Naive thymus-derived CD8-positive, alpha-beta T cell (primary cell): ENCODE measurements at places on chromosomes 12 and 14.

- DNase-seq, result no peak
Observed at GRCh38 chr14:64942531-64943111, at the start of gene GPX2. Gene GPX2, minus strand, starts transcription at chr14:64942745. Its CDS starts 19 bp downstream, at chr14:64942726.

DNA sequence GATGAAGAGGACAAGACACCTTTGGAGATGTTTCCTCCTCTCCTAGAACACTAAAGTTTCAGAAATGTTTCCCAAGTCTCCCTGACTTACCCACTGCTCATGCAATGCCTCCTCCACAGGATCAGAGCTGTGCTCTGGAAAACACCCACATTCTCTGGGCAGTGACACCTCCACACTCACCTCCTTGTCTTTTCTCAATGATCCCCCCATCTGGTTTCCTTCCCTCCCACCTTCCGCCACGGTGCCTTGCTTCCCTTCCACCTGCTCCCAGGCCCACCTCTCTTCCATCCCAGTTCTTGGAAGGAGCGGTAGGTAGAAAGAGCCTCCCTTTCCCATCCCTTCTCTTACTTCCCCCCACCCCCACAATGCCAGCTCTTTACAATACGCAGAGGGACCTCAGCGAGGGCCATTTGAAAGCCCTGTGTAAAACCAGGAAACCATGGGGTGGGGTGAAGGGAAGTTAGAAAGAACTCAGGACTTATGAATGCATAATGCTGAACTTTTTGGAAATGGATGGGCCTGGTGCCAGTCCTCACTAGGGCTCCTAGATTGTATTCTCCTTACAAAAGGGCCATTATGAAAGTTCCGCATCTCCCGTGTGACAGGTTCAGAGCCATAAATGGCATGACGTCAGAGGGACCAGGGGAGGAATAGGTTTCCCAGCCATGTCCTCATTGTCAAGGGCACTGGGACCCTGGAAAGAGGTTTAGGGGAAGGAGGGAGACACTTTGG lies 12.8 kb downstream of the FBLN5 start:
- DNase-seq, result no peak

DNA sequence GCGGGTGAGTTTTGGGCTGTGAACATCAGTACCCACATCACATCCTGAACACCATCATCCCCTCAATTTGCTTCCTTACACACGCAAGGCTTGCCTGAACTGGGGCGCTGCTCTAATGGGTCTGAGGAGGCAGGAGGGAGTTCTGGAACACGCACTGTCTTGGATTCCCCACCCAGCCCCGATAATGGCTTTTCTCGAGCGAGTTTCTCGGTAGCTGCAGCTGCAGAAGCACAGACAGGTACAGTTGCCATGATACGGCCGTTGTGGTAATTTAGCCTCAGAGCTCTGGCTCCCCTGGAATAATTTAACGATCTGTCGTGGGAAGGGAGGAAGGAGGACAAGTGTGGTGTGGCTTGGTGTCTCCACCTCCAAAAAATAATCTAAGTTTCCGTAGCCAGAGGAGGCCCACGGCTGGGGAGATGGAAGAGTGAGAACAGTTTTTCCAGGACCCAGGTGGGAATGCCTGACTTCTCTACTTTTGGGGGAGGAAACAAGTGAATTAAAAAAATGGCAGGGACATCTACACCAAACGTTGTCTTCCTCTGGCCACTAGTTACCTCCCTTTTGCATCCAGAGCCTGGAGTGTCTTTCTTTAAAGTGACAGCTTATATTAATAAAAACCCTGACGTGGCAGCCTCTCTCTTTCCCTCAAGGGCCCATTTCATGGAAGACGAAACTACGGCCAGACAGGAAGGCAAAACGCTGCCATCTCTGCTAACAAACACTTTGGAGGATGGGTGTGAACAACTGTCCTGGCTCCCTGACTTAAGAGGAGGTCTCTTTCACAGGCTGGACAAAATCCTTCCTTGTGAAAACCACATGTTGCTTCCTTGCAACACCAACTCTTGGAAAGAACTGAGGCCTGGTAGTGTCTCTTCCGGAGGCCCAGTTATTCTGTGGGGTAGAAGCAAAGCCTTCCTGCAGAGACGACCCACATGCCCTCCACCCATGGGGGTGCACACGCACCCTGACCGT lies 84.8 kb downstream of the RBM19 start:
- no peak for DNase-seq

GRCh38 chr14:25622763-25623162 lies 572.8 kb upstream of the STXBP6 start:
- DNase-seq, result no peak

DNA sequence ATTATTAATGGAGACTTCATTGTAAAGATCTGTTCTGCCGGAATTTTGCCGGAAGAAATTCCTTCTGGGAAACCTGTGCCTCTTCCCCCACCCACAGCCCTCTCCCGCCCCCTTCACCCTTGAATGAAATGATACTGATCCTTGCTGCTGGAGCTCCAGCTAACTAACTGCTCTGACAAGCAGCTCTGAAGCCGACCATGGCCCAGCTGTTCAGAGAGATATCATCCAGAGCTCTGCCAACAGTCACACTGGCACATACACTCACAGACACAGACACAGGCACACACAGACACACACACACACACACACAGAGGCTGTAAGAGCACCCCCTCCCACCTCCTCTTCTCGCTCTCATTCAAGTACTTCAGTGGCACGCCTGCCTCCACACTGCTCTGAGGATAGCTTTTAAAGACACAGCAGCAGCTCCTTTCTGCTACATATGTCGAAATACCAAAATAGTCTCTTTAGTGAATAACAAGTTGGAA lies 88.6 kb downstream of the R3HDM2 start:
- DNase-seq, result no peak

DNA sequence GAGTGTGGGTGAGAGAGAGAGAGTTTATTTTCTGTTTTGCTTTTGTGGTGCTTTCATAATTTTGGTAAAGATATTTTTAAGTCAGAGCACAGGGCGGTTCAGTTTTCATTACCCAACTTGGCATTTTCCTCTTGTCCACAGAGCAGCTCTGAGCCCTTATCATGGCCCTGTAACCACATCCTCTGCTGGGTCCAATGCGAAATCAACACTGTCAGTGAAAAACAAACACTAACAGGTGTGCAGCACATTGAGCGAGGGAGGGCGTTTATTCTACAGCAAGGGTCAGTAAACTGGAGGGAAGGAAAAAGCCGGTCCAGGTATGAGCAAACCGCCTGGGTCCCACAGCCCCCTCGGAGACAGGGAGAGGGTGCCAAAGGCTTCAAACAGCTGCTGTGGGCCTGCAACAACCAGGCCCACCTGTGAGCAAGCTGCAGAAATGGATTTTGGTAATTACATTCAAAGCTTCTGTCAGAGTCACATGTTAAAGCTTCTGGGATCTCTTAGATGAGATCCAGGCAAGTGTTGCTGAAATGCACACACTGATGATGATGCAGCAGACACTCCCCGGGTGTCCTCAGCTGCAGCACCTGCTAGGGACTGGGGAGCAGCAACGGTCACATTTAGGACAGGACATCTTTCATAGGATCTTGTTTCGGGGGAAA lies 132.7 kb upstream of the DYRK2 start:
- peak; percentile 16 for DNase-seq

DNA sequence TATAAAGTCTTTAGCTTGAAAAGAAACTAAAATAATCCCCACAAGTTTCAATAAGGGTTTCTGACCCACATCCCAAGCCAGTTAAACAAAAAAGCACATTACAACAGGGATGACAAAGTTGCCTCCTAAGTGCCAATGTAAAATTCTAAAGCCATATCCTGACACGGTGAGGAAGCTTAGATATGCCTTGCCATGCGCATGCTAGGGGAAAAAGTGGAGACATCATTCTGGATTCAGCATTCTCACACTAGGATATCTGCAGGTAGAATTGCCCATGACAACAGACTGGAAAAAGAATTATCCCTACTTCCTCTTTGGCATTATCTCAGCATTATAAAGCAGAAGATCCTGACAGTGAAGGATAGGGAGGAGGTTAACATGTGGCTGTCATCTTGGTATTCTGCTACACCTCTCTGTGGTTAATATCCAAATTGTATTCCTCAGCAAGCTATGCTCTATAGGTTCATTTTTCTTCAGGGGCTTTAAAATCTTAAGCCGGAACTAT lies 4.9 kb downstream of the DUSP6 start:
- no peak for DNase-seq

GRCh38 chr12:17383321-17383720 lies 706.7 kb downstream of the RERGL start:
- no peak for DNase-seq

GRCh38 chr14:68654471-68654941 lies 138.4 kb downstream of the ZFP36L1 start:
- DNase-seq, result no peak

GRCh38 chr12:4025181-4026019 lies 152.2 kb upstream of the PARP11 start:
- no peak for DNase-seq

GRCh38 chr14:59510001-59510400 lies 25.7 kb downstream of the JKAMP start:
- no peak for DNase-seq

DNA sequence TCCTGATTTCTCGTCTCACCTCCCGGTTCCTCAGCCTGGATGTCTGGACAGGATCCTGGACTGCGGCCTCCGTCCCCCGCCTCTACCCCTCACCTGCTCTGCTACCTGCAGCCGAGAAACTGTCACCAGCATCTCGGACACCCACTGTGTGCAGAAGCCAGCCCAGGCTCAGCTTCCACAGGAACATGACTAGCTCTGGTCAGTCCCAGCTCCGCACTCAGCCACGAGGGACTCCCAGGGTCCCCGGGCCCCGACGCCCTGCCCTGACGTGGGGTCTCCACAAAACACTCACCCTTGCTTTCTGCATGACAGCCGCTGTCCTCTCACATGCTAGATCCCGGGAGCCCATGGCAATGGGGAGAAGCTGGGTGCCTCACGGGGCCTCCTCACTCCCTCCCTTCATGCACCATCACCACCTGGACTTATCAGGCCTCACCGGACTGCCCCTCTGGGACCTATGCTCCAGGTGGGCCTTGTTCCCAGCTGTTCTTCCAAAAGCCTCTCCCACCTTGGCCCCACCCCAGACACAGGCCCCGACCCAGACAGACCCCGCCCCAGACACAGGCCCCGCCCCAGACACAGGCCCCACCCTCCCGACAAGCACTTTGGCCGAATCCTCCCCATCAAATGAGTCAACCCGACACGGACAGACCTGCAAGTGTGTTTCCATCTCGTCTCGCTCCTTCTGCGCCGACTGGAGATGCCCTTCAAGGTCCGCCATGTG lies 26.9 kb upstream of the ANKLE2 start:
- no peak for DNase-seq

DNA sequence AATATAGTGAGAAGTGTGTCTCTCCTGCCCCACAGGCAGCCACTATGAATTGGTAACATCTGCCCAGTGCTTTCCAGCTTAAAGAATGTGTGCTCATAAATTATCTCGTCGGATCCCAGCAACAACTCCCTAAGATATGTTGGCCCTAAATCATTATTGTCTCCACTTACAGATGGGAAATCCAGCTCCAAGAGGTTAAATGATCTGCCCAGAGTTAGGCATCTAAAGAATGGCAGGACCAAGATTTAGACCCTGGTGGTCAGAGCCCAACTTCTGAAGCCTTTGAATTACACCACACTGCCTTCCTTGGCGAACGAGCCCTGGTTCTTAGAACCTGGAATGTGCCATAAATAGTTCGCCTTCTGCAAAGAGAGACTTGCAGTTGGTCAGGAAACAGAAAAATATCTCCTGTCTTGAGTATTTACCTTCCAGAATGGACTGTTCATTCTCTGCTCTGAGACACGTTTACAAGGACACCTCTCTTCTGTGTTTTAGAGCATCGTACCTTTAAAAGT lies 20.1 kb upstream of the PLEK2 start:
- DNase-seq, result no peak

GRCh38 chr14:94059998-94060397 lies 21.0 kb downstream of the DDX24 start:
- DNase-seq, result no peak

GRCh38 chr14:70640938-70641547 lies 673 bp upstream of the TTC9 start:
- peak; percentile 56 for DNase-seq

DNA sequence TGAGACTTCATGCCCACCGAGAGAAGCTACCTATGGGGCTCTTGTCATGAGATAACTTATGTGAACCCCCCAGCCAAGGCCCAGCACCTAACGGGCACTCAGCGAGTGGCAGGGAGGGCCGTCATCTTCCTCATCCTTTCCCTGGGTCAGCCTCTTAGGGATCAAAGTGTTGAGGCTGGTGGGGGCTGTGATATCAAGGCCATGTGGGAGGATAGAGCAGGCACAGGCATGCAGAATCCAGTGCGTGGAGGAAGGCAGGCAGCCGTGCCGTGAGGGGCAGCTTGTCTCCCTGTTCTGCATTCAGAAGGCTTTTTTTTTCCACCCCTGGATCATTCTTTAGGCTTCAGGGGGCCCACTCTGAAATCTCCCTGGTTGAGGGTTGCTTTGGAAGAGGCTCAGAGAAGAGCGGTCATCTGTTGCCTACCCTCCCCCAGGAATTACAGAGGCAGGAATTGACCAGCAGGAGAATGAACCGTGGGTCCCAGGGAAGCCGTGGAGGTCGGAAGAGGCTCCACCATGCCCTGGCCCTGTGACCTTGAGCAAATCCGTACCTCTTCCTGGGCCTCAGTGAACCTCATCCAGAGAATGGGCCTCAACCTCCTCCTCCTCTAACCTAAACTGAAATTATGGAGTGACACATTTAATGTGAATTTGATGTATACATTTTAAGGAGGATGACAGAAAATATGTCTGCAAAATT lies 62.8 kb downstream of the BEGAIN start:
- DNase-seq, result no peak

DNA sequence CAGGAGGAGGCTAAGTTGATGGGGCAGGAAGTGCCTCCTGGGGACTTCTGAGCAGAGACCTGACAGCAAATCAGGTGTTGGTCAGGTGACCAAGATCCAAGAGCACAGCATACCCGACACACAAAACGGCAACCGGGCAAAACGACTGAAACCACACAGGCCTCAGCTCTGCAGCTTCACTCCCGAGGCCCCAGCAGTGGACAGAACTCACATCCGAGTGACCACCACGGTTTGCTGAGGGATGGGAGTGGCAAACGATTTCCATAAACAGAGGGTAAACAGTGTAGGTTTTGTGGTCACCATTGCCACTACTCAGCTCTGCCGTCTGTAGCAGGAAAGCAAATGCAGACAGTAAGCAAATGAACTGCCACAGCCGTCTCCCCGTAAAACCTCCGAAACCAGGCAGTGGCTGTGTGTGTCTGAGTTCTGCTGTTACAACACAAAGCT lies 14.4 kb downstream of the CHFR start:
- DNase-seq, result peak; percentile 33

GRCh38 chr12:57139796-57140649 lies 7.4 kb downstream of the LRP1-AS start:
- DNase-seq, result no peak

DNA sequence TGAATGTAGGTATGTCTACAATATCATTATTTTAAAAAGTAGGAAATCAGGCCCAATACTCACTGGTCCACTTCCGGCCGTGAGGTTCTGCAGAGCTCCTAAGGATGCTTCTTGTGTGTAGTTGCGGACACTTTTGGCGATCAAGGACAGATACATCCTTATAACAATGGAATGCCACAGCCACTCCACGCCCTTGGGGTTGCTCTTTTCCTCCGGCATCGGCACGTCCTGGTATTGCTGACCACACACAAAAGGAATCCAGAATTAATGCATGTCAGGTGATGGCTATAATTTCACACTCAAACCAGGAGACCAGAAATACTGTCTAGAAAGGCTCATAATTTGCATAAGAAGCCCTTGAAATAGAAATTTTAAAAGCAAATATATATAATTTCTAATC lies 65.6 kb upstream of the YARS2 start:
- DNase-seq, result no peak

GRCh38 chr12:56143217-56143616 lies 9.2 kb upstream of the MYL6B start:
- no peak for DNase-seq

- DNase-seq, result no peak
Observed at GRCh38 chr14:89521988-89522387, 105.0 kb upstream of the FOXN3 start.
